Inflammatory macrophage treated with lipopolysaccharide for 4 hours (primary cell): ENCODE measurements at places on chromosomes 4 and X.

DNA sequence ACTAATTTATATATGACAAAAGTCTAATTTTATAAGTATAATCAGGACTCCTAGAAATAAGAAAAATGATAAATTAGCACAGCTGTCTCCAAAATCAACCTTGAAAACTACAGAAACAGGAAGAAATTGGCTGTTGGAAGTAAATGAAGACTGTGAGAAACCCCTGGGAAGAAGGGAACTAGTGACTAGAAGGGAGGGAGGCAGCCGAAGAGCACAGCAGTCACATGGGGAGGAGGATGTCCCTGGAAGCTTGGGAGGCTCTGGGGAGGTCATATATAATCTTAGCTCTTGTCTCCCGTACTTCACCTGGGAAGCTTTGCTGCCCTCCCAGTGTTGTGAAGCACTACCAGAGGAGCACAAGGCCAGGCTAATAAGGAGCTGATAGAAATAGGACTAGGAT lies 8.9 kb upstream of the TMA16 start:
- peak; percentile 18 for DNase-seq

GRCh38 chr4:48727666-48728459 lies 52.2 kb downstream of the FRYL start:
- DNase-seq, result no peak

DNA sequence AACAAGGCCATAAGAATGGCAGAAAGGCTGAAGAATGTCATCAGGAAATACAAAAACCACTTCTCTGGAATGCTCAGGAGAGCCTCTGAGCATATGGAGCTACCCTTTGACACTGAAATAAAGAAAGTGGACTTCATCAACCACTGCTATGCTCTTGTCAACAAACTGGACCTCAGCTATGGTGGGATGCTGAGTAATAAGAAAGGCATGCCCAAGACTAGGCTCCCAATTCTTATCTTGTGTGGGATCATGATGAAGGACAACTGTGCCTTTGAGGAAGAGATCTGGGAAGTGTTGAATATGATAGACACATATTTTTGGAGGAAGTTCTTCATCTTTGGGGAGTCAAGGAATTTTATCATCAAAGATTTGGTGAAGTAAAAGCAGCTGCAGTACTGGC lies 86.9 kb upstream of the MAGEB16 start:
- no peak for DNase-seq

DNA sequence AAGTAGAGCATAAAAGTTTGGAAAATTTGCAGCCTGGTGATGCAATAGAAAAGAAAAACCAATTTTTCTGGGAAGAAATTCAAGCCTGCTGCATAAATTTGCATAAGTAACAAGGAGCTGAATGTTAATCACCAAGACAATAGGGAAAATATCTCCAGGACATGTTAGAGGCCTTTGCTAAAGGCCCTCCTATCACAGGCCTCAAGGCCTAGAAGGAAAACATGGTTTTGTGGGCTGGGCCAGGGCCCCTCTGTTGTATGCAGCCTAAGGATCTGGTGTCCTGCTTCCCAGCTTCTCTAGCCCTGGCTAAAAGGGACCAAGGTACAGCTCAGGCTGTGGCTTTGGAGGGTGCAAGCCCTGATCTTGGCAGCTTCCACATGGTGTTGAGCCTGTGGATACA lies 6.2 kb upstream of the RTL3 start:
- peak; percentile 2 for DNase-seq

- DNase-seq, result no peak
These were observed 20.6 kb downstream of the RTL5 start for GRCh38 chrX:72110876-72111708.

- DNase-seq, result no peak
These were observed 707.9 kb upstream of the PITX2 start for GRCh38 chr4:111330786-111331185.

- DNase-seq, result no peak
These were observed 309.9 kb upstream of the EMCN start for GRCh38 chr4:100827756-100828155.

- DNase-seq, result no peak
These were observed 98.6 kb upstream of the LANCL3 start for GRCh38 chrX:37472836-37473235.

DNA sequence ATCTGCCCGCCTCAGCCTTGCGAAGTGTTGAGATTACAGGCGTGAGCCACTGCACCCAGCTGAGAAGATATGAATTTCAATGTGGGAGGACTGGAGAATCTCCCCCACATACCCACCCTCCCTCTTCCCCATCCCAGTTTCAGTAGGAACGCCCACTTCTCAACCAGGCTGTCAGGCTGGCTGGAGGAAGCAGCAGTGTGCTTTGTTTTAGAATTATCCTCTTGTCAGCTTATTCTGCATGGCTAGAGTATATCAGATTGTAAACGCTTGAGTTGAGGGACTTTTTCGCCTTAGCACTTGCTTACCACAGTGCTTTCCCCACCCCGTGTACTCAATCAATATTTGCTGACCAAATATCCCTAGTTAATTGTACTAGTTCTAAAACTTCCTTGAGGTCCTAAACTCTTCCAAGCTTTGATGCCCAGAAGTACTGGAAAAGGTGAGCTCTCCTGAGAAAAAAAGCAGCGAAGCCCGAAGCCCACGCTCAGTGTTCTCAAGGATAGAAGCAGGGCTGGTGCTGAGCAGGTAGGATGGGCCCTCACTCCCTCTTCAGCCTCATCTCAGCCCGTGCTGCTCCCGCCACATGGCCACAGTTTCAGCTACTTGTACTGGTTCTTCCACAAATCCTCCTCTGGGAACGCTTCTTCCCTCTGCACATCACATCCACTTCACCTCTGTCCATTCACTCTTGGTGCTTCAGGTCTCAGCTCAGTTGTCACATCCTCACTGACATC lies 7.3 kb upstream of the ARHGAP10 start:
- peak; percentile 32 for DNase-seq
